ENCODE measurements at places on chromosomes 5 and 9.

GRCh38 chr5:42889311-42889933 lies 77.7 kb upstream of the SELENOP start:
- peak; percentile 47 for DNase-seq

- no peak for DNase-seq
Measured at GRCh38 chr5:3107156-3107611, 355.7 kb upstream of the IRX2 start.

GRCh38 chr5:175887463-175887862 lies 16.1 kb downstream of the CPLX2 start:
- no peak for DNase-seq

DNA sequence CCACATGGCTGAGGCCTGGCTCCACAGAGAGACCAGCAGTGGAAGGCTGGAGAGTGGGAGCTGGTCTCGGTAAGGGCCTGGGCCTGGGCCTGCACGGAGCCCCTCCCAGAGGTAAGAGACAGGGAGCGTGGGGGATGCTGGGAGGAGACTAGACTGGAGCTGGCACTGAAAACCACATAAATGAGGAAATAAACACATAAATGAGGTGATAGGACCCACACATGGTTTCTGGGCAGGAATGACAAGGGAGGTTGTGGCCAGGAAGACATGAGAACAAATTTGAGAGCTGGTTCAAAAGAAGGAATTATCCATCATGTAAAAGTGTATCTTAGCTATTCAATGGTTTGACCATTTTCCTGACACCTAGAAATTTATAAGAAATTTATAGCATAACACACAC lies 451.7 kb upstream of the DAP start:
- no peak for DNase-seq

GRCh38 chr9:89501311-89501898 lies 3.5 kb upstream of the SEMA4D start:
- no peak for DNase-seq

DNA sequence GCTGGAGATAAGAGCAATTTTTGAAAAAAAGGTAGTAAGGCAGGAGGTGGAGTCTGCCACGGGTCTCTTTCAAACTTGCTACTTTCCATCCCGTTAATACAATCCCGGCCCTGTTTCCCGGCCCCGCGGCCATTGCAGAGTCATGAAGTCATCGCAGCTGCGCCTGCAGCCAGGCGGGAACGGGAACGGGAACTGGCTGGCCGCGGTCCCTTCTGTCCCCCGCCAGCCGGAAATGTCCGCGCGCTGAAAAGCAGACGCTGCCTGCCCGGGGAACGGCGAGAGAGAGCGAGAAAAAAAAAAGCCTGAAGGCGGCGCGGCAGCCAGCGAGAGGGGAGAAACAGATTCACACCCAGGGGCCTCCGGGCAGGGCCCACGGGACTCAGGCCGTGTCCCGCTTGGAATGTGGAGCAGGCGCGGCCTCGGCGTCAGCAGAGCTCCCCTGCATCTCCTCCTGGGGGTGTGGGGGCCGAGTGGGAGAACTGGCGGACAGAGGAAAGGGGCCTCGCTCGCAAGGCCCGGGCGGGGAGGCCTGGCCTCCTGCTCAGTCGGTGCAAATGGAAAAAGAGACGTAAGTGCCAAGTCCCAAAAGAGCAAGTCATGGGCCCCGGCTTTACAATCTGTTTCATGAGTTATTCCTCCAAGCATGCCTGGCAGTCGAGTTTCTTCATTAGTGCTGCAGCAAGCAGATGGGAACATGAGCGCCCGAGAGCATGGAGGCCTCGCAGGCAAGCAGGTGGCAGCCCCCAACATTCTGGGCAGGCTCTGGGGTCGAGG lies 201.2 kb upstream of the GAS1 start:
- DNase-seq: peak; percentile 62

DNA sequence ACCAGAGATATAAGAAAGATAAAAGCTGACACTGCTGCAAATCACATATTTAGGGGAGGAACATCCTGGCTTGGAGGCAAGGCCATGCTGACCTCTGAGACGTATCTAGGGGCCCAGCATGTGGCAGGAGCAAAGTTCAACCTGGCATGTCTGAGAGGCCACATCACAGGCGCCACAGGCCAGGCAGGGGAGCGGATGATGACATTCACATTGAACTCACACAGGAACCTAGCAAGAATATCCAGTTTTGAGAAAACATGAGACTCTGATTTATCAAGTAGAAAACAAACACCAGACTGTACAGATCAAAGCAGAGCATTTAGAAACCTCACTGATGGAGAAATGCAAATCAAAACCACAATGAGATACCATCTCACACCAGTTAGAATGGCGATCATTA lies 64.2 kb upstream of the STK32A start:
- no peak for DNase-seq

DNA sequence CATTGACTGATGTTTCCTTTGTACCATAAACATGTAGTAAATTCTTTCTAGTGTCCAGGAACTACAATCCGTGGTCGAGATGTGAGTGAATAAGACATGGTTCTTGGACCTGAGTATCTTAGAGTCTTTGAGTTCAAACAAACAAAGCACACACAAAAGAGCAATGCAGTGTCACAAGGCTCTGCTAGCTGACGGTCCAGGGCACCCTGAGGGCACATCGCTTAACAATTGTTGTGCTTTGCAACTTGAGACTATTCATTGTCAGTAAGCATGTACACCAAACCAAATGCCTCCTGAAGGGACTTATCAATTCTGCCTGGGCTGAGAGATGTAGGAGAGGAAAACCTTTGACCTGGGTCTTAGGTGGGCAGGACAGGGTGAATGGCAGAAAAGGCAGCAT lies 84.8 kb downstream of the CAMK4 start:
- DNase-seq: no peak

- no peak for DNase-seq
Measured at GRCh38 chr5:40653221-40654022, 26.3 kb upstream of the PTGER4 start.

GRCh38 chr9:22005702-22006606 lies 3.2 kb downstream of the CDKN2B start:
- no peak for DNase-seq

DNA sequence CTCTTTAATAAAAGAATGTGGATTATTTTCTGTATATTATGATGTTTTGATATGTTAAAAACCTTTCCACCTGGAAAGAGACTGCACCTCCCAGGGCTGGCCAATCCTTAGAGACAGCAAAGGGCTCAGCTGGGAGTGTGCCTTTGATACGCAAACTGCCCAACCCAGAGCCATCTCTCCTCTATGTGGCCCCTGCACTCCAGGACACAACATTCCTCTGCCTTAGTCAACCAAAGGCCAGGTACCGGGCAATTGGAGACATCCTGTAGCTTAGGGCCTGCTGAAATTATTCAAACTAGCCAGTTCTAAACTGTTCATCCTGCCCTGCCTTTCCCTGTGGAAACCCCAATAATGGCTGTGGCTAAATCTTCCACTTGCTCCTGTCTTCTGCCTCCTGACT lies 5.0 kb upstream of the HSPB3 start:
- DNase-seq: no peak

DNA sequence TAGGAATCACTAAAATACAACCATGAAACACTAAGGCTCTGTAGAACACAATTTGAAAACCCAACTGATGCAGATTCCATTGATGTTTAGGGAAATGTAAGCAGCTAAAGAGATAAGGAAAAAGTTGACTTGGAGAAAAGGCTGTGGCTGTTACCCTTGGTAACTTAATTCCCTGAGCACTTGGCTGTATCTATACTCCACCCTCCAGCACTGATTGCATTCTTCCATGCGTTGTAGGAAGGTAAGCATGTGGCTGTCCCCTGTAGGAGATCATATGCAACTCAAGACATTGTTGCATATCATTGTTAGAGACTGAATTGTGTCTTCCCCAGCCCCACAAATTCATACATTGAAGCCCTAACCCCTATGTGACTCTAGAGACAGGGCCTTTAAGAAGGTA lies 184.5 kb downstream of the CEMIP2 start:
- DNase-seq: no peak

DNA sequence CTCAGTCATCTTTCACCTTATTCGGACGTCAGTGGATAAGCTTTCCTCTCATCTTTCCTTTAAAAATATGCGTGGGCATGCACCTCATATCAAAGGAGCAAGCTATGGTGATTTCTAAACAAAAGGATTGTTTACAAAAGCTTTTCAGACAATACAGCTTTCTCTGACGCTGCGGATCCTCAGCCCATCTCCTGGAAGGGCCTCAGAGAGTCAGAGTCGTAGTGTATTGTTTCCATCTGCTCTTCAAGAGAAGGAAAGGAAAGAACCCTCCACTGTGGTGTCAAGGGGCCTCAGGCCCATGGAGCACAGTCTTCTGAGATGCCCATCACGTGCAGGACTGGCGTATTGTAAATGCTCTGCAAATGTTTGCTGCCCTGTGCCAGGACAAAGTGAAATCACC lies 163.4 kb upstream of the MAP1B start:
- DNase-seq: no peak

- no peak for DNase-seq
Measured at GRCh38 chr9:81083067-81083466, 606.3 kb downstream of the TLE1 start.

DNA sequence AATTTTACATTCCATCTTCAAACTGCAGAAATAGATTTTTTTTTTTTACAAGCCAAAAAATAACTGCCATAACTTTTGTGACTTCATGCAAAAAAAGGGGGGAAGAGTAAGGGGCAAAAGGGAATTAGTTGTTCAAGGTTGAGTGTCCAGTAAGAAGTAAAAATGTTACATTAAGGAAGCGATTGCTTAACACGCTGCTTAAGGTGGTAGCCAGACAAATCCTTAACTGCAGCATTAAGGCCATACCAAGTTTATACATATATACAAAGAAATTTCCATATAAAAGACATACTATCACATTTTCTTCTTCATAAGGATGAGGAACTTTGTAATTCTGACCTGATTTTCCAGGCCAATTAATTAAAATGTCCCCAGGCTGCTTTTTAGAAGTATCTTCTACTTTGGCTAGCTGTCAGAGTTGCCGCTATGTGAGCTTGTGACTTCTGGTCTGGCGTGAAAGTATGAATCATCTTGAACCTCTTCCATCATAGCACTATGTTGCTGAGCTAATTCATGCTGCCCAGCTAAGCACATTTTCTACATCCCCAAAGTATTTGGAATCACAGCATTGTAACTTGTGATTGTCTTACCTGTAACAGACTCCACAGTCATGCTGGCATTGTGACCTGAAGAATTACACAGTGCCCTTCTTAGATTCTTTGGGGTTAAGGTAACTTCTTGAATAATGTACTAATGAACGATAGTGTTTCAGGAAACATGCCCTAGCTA lies 40.0 kb downstream of the G3BP1 start:
- peak; percentile 28 for DNase-seq

DNA sequence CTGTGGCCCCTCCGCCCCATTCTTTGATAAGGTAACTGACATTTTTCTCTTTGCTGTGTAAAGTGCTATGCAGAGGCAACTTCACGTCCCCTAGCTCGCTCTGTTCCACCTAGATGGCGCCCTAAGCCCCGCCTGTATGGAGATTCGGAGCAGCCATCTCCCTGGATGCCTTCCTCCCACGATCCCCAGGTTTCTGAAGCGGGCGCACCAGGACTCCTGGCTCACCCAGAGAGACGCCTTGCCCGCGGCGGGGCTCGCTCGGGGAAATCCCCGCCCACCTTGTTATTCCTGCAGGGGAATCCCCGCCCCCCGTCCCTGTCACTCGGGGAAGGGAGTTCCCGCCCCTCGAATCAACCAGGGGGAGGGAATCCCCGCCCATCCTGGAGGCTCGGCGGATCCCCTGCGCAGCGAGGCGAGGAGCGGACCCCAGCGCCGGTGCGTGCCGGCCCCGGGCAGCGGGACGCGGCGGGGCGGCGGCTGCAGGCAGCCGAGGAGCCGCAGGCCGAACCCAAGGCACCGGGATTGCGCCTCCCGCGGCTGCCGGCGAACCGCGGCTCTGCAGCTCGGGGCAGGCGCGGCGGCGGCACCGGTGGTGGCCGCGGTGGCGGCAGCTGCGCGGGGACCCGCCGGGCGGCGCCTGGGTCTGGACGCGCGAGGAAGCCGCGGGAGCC lies at the start of gene PDZD2:
PDZD2 (plus strand) TSS at position 384 of the 671 bp plus-strand sequence.
- peak; percentile 67 for DNase-seq

- DNase-seq: no peak
Measured at GRCh38 chr9:96084331-96084734, 208.8 kb downstream of the ERCC6L2 start.

DNA sequence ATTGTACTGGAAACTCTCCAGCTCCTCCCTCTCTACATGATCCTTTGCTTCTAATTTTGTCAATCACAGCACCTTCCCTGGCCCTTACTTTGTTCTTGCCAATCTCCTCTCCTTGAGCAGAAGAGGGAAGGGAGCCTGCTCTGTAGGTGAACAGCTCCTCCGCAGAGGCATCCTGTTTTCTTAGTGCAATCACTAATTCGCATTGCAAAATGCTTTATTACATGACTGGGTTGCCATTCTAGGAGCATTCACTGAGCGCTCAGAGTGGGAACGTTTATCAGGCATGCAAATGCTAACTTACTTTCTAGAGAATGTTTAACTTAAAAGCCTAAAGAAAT lies 416 bp upstream of the SNX18 start:
- no peak for DNase-seq

GRCh38 chr5:160477266-160477970 lies 55.8 kb downstream of the PTTG1 start:
- no peak for DNase-seq

- no peak for DNase-seq
Measured at GRCh38 chr5:81808106-81808505, 57.2 kb upstream of the SSBP2 start.

DNA sequence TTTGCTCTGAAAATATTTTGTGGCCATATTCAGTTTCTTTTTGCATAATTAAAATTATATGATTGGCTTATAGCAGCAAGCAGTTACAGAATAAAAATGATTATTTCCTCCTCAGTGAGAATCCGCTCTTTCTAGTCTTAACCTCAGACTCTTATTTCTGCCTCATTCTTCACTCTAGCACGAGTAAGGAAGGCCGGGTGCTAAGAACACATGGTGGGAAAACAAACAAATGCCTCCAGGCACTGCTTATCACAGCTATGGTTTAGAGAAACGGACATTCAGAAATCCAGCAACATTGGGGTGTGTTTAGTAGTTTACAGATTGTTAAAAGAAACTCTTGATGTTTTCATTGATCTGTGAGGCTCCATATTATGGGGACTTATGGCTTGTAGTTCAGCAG lies 168.7 kb downstream of the KDM4C start:
- DNase-seq: no peak

GRCh38 chr9:72353455-72354116 lies 11.4 kb downstream of the ZFAND5 start:
- no peak for DNase-seq

Data from NCI-H226 (cell line).